GM12878 (cell line): ENCODE measurements at places on chromosomes 6 and 20. TPM values are rescaled to one million over a fixed set of nuclear protein-coding genes. Genes with fewer than 3 reads are reported as not detected.
A peak's percentile ranks its signal among the peaks of the same experiment; 100 is the strongest.

RHAG gene
- total RNA-seq, result 0.18 and 0.32 TPM in 2 replicates

DNA sequence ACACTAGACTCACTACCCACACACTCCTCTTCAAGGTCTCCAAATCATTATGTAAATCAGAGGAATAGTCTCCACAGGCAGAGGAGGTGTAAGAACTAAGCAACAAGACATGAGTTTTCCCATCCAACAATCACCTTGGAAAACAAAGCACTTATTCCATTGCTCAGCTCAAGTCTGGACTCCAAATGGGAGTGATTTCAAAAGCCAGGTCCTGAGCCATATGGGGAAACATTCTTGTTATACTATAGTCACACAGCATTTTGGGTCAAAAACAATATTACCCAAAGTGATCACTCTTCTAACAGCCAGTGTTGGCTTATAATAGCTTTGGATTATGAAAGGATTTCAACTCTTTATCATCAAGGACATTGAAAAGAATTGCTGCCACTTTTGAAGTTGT is 3.6 kb upstream of the PRPH2 start:
- H3K4me3 ChIP-seq, result no peak overlapping the region
- no peaks in the 10 kb centered on the region for H3K36me3 ChIP-seq
- no peaks in the 10 kb centered on the region for H3K27me3 ChIP-seq
- no peak for DNase-seq
- peaks cover 10% of the 10 kb centered on the region; the same call in 1 of the 2 replicates for H3K4me1 ChIP-seq

DNA sequence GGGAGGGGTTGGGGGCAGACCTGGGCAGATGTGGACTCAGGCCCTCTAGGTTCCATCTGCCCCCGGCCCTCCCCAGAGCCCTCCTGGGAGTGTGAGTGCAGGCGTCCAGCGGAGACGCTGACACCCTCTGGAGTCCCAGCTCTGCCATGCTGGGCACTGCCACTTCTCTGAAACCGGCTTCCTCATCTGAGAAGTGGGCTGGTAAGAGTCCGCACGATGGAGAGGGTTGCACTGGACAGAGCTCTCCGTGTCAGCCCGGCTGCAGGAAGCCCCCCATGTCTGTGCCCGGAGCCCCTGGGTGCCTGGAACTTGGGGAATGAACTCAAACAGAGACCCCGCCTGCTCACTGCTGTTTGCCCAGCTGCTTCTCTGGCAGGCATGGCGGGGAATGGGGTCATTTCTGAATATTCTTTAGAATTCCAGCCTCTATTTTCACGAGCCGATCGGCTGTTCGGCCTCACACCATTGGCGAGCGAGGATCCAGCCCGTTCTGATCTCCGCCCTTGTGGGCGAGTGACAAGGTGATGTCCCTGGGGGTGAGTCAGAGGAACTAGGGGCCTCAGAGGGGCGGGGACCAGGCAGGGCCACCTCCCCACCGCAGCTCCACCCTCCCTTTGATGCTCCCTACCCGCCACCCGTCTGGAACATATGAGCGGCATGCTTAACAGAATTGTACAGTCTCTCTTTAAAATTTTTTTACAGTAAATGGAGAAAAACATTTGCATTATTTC is 47.8 kb upstream of the GATA5 start:
- DNase-seq, result no peak
- no peaks in the 10 kb centered on the region for H3K36me3 ChIP-seq
- H3K4me3 ChIP-seq, result no peak overlapping the region
- no peaks in the 10 kb centered on the region for H3K4me1 ChIP-seq
- peaks cover 1% of the 10 kb centered on the region; the same call in 1 of the 2 replicates for H3K27me3 ChIP-seq

DACT2 gene
- total RNA-seq, result not detected in 2 replicates

- peaks cover 2% of the 10 kb centered on the region; the same call in 1 of the 2 replicates for H3K27me3 ChIP-seq
- no peak overlapping the region for H3K27ac ChIP-seq
- no peaks in the 10 kb centered on the region for H3K36me3 ChIP-seq
Observed at GRCh38 chr6:33935439-33936080, 131.8 kb upstream of the MLN start.

DNA sequence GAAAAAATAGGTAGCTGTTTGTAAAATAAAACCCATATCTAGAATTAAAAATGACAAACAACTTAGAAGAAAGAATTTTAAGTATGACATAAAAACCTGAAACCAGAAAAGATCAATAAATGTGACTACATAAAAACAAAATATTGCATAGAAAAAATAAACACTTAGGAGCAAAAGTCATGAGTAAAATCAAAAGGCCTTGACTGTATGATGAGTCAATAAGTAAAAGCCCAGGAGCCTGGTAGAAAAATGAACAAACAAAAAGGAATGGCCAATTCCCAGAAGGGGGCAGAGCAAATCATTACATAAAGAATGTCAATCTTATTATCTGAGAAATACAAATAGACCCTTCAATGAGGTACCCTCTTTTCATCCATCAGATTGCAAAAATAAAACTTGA is 20.7 kb upstream of the ENPP1 start:
- no peak overlapping the region for H3K27ac ChIP-seq
- no peaks in the 10 kb centered on the region for H3K4me1 ChIP-seq
- no peak for DNase-seq
- H3K4me3 ChIP-seq, result no peak overlapping the region

DNA sequence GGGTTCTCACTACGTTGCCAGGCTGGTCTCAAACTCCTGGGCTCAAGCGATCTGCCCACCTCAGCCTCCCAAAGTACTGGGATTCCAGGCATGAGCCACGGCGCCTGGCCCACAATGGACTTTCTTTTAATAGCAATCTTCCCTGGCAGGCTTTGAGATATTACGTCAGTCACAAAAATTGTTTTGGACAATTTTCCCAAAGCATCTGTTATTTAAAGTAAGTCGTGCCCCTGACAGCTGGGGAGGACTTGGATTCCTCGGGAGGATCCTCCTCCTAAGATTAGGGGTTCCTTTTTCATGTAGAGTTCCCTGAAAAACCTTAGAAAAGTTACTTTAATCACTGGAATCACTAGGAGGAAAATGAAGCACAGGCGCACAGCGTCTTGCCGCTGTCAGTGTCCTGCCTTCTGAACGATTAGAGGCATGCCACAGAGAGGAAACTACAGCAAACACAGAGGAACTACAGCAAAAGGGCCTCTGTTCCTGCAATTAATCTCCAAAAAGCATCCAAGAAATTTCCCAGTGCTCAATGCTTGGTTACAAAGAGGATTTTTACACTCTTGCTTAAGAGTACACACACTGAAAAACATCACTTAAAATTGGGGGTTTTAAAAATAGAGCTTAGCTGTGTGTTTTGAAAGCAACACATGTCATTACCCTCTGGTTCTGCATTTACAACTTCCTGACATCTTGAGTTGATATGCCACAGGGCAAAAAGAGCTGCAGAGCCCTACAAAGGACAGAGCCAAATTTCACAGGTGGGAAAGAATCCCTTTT is 4.5 kb downstream of the ACSS1 start:
- H3K27me3 ChIP-seq, result no peaks in the 10 kb centered on the region
- H3K4me3 ChIP-seq, result peak overlapping the region; percentile 45

DNA sequence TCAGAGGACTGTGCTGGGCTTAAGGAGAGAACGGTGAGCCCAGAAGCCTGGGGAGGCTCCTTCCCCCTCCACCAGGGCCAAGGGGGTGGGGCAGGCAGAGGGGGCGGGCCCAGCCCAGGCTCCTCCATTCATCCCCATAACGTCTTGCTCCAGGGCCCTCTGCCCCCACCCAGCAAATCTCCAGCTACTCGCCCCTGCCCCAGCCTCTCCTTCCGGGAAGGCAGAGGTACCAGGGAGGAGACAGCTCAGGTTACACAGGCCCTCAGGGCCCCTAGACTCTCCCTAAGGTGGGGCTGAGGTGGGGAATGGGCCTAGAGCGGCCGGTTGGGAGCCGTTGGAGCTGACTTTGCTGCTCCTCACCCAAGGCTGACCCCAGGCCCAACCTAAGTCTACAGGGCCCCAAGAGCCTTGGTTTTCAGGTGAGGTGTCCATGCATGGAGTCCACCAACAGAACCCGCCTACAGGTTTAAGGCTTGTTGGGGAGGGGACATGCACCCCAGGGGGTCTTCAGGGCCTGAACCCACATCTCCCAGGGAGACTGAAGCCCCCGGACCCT is 1.2 kb downstream of the LAMA5 start:
- H3K27me3 ChIP-seq, result peaks cover 15% of the 10 kb centered on the region
- no peak overlapping the region for H3K27ac ChIP-seq
- H3K4me1 ChIP-seq, result peaks cover 5% of the 10 kb centered on the region
- H3K36me3 ChIP-seq, result no peaks in the 10 kb centered on the region
- no peak for DNase-seq

DNA sequence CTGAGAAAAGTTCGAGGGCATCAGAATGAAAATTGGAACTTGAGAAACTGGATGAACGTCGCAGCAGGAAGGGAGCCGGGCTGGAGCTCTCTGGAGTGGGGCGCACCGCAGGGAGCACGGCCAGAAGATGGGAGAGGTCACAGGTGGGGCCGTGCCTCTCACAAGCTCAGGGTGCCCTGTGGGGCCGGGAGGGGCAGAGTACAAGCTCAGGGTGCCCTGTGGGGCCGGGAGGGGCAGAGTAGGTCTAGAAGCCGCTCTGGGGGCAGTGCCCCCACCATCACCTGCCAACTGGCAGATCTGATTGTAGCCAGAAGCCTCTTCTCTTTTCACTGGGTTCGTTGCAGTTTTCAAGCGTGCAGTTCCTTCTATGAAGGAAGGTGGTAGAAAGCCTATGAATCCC is 61.1 kb upstream of the SNX9 start:
- H3K27me3 ChIP-seq, result no peaks in the 10 kb centered on the region
- peak overlapping the region; percentile 43; the same call in 1 of the 2 replicates for H3K4me3 ChIP-seq
- peaks cover 54% of the 10 kb centered on the region for H3K4me1 ChIP-seq
- H3K36me3 ChIP-seq, result no peaks in the 10 kb centered on the region

DNA sequence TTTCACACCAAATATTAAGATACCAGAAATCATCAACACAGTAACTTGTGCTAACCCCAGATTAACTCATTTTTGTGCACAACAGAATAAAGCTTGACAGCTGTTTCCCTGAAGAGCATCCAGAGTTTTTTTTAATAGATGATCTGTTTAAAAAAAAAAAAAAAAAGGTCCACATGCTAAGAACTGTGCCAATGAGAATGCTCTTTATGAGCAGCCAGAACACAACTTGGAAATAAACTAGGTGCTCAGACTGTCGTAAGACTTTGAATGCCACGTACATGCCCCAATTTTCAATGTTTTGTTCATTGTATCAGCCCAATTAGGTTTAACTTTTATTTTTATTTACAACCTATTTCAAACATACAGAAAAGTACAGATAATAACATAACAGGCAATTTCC is 47.3 kb downstream of the STAU1 start:
- no peaks in the 10 kb centered on the region for H3K4me1 ChIP-seq
- no peak for DNase-seq
- H3K4me3 ChIP-seq, result no peak overlapping the region
- H3K36me3 ChIP-seq, result peaks cover 7% of the 10 kb centered on the region
- H3K27ac ChIP-seq, result no peak overlapping the region

GRCh38 chr6:154164397-154164796 is 125.4 kb downstream of the OPRM1 start:
- no peak overlapping the region for H3K27ac ChIP-seq
- H3K27me3 ChIP-seq, result no peaks in the 10 kb centered on the region
- DNase-seq, result no peak

GRCh38 chr6:128515550-128516513 is 4.6 kb downstream of the PTPRK start:
- no peak overlapping the region for H3K27ac ChIP-seq
- DNase-seq, result no peak

DNA sequence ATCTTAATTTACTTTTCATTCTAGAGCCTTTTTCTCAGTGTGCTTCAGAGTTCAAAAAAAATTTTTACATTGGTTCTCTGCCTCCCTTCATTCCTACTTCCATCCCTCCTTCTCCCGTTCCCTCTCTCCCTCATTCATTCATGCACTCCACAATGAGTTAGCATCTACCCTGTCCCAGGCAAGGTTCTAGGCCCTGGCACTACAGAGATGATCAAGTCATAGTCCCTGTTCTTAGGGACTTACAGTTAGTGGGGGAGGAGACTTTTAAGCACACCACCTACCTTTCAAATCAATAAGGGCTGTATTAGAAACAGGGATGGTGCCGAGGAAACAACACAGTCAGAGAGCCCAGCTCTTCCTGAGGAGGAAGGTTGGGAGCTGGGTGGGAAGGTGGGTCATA is 40.3 kb downstream of the MAP3K5 start:
- peak overlapping the region; percentile 19 for H3K4me3 ChIP-seq
- H3K36me3 ChIP-seq, result peaks cover 10% of the 10 kb centered on the region; the same call in 1 of the 2 replicates
- no peaks in the 10 kb centered on the region for H3K27me3 ChIP-seq
- DNase-seq, result no peak

PAK5 gene
- total RNA-seq, result not detected in 2 replicates

DNA sequence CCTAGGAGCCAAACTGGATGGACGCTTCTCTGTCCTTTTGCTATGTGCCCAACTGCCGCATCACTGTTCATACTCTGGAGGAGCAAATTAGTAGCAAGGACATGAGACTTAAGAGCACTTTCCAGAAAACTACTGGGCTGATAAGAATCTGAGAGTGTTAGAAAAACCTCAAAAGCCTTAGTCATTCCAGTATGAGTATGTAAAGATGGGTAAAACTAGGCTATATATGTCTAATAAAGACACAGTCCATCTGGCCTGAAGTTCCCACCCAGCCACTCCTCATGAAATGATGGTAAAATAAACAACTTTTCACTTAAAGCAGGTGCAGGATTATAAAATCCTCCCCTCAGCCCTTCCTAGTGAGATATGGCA is 30.6 kb downstream of the SHLD1 start:
- H3K4me3 ChIP-seq, result no peak overlapping the region
- H3K27ac ChIP-seq, result peak overlapping the region; percentile 33
- H3K27me3 ChIP-seq, result no peaks in the 10 kb centered on the region
- peaks cover 5% of the 10 kb centered on the region; the same call in 1 of the 2 replicates for H3K36me3 ChIP-seq

STMND1 gene
- total RNA-seq, result not detected in 2 replicates

GRCh38 chr6:95576218-95576997 is 927 bp upstream of the MANEA start:
- peak overlapping the region; percentile 93 for H3K27ac ChIP-seq
- H3K36me3 ChIP-seq, result no peaks in the 10 kb centered on the region
- DNase-seq, result no peak
- no peaks in the 10 kb centered on the region for H3K27me3 ChIP-seq

GRCh38 chr20:41159547-41159946 is 22.2 kb downstream of the PLCG1 start:
- H3K4me1 ChIP-seq, result peaks cover 39% of the 10 kb centered on the region
- no peak overlapping the region for H3K4me3 ChIP-seq
- DNase-seq, result no peak
- no peaks in the 10 kb centered on the region for H3K27me3 ChIP-seq
- peaks cover 17% of the 10 kb centered on the region for H3K36me3 ChIP-seq
